ENCODE measurements at places on chromosomes 2 and 18. TPM values are rescaled to one million over a fixed set of nuclear protein-coding genes. Genes with fewer than 3 reads are reported as not detected.

ZBTB7C gene
- 23.4 TPM for polyA plus RNA-seq

EVX2 gene
- polyA plus RNA-seq = not detected

PSMA8 gene
- polyA plus RNA-seq = not detected

CABYR gene
- polyA plus RNA-seq = 2.6 TPM

ADD2 gene
- not detected for polyA plus RNA-seq

DES gene
- 803 TPM for polyA plus RNA-seq

CPO gene
- polyA plus RNA-seq = 0.33 TPM

ASB18 gene
- not detected for polyA plus RNA-seq

PPP1R1C gene
- 1.6 TPM for polyA plus RNA-seq

DNA sequence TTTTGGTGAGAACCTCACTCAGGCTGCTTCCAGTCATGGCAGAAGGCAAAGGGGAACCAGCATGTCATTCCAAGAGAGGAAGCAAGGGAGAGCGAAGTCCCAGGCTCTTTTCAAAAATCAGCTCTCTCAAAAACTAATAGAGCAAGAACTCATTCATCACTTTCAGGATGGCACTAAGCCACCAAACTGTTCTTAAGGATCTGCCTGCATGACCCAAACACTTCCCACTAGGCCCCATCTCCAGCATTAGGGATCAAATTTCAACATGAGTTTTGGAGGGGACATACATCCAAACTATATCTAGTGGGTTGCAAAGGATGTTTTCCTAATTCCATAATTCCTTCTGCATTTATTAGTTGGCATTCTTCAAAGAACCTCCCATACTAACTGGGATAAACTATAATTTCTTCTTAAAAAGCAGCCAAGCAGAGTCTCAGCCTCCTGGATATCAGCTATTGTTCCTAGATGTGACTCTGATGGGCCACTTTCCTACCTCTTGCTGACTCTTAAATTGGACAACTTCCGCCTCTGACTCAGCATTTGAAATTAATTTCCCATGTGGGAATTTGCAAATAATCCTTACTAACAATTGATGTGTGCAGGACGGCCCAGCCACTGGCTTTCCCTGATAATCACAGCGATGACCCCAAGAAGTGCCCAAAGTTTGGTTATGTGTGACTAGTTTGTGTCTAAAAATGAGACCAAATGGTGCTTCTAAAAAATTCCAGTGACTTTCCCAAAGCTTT lies 5.5 kb upstream of the REV1 start:
- no peak for DNase-seq

DNA sequence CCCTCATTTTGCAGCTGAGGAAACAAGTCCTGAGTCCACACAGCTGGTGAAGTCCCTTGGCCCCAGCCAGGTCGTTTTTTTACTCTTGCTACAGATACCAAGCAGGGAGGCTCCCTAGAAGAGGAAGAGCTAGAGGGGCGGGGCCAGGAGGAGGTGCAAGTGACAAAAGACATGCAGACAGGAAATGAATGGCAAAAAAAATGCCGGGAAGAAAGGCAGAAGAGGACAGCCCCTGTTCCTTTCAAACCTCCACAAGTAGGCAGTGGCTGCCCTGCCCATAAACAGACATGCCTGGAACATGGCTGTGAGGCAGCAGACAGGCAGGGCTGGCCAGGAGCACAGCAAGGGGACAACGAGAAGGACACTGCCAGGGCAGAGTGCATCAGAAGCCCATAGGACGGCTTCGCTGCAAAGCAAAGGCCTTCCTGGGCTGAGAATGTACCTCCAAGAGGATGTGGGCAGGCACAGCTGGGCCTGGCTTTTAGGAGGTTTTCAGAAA lies 108.7 kb downstream of the ZBTB7C start:
- peak; percentile 36 for DNase-seq

GRCh38 chr2:178143481-178143880 lies 31.2 kb downstream of the RBM45 start:
- DNase-seq = no peak

DNA sequence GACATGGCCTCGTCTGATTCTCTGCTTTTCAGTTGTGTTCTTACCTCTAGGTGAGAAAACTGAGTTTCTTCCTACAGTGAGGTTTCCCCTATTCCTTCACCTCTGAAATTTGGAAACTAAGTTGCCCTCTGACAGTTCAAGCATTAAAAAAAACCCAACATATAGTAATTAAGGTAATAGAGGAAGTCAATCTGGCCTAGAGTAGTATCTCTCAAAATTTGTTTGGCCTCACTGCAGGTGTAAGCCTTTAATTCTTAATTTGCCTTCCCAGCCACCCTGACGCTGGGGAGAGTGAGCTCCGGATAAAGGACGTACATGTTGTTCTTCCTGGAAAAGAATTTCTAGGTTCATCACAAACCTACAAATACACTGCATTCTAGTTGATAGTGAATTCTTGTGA lies 1.4 kb downstream of the CAD start:
- DNase-seq = no peak

DNA sequence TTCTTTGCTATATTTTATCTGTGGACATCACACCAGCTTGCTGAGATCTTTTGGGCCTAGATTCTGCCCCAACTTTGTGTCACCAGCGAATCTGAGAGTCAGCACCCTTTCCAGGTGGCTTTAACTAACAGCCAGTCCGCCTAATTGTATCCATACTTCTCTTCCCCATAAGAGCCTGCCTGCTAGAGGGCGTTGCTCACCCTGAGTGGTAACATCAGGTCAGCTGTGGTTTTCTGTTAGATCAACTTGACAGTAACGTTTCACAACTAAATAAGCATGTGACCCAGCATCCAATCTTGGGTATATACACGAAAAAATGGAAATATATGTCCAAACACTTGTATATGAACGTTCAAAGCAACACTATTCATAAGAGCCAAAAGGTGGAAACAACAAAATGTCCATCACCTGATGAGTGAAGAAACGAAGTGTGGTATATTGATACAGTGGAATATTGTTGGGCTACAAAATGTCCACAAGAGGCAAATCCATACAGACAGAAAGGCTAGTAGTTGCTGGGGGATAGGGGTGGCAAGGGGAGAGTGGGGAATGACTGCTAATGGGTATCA lies 24.9 kb downstream of the EFHD1 start:
- DNase-seq = no peak

- no peak for DNase-seq
These were observed 1480.0 kb downstream of the LRP1B start for GRCh38 chr2:140650825-140651224.

- DNase-seq = no peak
These were observed 154.6 kb downstream of the LRRTM1 start for GRCh38 chr2:80149991-80150390.

GRCh38 chr18:63073481-63073880 lies 246.1 kb downstream of the BCL2 start:
- no peak for DNase-seq

DNA sequence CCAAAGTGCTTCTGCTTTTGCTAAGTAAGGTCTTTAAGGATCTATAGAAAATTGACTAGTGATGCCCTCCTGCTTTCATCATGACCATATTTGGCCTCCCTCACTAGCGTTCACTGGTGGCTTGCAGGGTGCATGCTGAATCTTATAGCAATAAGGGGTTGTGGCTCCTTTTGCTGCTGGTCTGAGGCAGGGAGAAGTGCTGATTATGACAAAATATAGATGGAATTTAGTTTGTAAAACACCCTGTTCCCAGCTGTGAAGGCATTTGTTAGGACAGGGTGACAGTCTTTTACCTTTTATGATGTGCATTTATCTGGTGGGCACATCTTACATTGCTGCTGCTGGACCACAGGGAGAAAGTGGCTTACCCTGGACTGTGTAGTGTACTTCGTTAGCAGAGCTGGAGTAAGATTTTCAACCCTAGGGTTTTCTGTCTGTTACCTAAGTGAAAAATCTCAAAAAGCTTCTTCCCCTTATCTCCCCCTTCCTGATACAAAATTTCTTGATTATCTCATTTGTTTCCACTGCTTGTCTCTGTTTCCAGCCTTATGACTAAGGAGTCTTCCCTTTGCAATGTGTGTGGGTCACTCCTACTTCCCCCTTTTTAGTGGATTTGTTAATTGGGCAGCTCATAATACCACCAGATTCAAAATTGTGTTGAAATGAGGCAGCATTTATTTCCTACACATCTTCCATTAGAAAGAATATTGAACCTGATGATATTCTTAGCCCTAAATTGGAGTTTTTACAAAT lies 21.2 kb upstream of the RPL37A start:
- no peak for DNase-seq

DNA sequence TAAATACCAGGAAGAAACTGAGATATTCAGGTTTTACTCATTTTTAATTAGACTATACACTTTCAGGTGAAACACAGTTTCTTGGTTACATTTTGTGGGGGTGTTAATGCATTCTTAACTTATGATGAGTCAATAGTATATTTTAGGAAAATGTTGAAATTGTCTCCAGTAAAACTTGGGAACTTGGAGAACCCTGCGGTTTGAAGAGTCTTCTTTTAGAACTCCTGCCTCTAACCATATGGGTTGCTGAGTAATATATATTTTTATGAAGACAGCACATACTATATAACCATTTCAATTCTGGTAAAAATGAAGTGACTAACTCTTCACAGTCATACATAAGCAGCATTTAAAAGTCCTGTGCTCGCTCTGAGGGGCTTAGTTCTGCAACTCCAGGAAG lies 308.2 kb upstream of the LRATD1 start:
- no peak for DNase-seq

DNA sequence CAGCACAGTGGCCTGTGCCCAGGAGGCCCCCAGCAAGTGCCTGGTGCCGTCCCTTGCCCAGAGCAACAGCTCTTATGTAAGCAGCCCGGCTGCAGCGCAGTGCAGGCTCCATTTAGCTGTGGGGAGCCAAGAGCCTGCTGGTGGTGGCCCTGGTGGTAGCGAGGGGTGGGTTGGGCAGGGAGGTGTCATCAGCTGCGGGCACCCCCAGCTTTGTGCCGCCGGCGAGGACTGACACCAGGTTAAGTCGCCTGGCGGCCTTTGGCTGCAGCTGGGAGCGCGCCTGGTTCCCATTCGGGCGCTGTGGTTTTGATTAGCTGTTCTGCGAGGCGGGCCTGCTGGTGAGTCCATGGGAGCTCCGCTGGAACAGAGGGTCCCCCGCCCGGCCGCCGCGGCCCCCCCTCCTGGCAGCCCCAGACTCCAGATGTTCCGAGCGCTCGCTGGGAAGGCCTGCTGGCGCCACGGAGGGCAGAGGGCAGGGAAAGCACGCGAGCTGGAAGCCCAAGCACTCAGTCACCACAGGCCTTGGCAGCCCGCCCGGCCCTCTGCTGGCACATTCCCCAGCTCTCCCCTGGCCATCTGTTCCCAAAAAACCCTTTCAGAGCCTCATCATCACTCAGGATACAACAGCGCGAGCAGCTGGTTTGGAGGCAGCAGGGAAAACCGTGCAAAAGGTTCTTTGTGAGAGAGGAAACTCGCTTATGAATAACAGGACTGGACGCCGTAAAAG lies 18.4 kb downstream of the ATOH8 start:
- DNase-seq = peak; percentile 98

DNA sequence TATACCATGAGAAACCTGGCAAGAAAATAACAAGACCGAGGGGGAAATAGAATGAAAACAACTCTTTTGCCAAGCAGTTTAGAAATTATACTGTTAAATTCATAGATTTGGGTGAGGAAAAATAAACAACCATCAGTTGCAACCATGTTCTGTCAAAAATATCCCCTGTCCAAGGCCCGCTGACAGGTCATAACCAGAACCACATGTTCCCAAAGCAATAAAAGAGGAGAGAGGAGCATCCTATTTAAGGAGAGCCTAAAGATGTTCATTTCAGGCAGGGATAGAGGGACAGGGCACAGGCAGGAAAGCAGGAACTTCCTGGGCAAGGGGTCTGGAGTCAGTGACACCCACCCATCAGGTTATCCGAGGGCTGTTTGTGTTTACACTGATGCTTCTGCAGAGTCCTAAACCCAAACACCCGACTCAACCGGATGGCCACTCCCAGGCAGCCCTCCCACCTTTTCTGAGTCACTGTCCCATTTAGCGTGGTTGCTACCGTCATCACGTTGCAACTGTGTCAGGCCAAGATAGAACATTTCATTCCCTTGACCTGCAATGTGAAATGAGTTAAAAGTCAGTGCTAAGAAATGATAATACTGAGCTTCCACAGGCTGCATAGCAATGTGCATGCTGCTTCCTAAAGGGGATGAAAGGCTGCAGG lies 468.3 kb upstream of the RAB12 start:
- DNase-seq = no peak

GRCh38 chr18:36558234-36558633 lies 260.7 kb downstream of the FHOD3 start:
- no peak for DNase-seq

DNA sequence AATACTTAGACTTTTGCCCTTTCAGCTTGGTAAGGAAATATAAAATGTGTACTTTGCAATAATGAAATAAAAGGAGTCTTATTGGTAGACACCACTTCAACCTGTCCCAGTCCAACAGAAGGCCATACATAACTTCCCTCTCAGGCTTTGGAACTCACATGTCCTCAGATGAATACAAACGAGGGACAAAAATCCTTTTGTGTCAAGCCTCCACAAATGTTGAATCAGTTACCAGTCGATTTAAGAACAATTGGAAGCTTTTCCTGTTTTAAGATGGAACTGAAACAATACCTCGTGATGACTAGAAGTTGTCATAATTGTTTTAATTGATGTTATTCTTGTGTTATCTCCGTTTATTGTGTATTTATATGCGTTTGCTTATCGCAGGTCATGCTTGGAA lies 385.1 kb upstream of the POU3F3 start:
- DNase-seq = no peak

DNA sequence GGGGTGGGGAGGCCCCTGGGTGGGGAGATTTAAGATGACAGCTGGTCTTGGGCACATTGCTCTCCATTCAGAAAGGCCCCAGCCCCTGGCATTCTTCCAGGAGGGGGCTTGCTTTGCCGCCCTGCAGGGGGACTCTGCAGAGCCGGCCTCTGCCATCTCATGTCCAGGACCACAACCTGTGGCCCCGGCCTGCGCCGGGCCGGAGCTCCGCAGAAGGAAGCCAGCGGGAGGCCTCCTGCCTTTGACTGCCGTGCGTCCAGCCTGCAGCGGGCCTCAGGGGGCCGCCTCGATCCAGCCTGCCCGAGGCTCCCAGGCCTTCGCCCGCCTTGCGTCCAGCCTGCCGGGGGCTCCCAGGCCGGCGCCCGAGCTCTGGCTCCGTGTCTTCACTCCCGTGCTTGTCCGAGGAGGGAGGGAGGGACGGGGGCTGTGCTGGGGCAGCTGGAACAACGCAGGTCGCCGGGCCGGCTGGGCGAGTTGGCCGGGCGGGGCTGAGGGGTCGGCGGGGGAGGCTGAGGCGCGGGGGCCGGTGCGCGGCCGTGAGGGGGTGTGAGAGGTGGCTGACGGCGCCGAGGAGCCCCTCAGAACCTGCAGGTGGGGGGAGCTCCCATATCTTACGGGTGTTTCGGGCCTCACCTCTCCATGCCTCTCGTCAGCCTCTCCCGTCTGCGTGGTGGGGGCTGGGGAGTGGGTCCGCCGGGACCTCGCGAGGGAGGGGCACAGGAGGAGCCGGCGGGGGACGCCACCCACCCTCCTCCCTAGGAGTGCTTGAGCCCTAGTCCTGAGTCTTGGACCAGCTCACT lies 20.4 kb downstream of the GPC1 start:
- peak; percentile 62 for DNase-seq

GRCh38 chr2:160667811-160668210 lies 174.2 kb upstream of the RBMS1 start:
- no peak for DNase-seq

DNA sequence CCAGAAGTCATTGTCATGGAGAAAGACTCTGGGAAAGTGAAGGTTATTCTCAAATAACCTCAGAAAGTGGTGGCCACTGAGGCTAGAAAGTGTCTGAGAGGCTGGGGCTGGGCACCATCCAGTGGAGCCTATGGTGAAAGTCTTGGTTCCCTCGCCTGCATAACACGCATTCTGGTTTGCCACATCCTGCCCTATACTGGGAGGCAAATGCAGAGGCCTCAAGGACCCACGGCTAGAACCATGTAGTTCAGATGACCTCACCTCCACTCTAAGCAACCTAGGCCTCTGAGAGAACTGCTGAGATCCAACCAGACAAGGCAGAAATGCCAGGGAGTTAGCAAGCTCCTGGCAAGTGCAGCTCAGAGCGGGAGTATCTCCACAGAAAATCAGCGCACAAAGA lies 5.1 kb downstream of the ITGB6 start:
- DNase-seq = no peak
